ENCODE measurements at places on chromosomes 5 and 9.

DNA sequence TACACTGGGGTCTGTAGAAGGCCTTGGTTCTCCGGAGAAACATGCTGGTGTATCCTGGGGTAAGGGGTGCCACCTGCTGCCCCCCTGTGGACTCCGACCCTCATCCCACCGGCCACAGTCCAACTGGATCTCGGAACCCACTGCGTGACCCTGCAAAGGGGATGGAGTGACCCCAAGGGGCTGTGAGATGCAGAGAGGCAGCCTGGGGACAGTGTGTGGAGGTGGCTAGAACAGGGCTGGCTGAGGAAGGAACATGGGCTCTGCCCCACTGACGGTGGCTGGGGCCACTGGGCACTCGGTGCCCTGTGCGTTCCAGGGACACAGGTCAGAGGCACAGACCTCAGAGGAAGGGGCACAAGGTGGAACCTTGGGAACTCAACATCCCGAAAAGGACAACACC lies 2.3 kb downstream of the NACC2 start:
- DNase-seq = no peak

- no peak for DNase-seq
These were observed 12.1 kb upstream of the ISOC1 start for GRCh38 chr5:129082225-129083136.

GRCh38 chr5:60493372-60493771 lies 206.6 kb downstream of the DEPDC1B start:
- no peak for DNase-seq

DNA sequence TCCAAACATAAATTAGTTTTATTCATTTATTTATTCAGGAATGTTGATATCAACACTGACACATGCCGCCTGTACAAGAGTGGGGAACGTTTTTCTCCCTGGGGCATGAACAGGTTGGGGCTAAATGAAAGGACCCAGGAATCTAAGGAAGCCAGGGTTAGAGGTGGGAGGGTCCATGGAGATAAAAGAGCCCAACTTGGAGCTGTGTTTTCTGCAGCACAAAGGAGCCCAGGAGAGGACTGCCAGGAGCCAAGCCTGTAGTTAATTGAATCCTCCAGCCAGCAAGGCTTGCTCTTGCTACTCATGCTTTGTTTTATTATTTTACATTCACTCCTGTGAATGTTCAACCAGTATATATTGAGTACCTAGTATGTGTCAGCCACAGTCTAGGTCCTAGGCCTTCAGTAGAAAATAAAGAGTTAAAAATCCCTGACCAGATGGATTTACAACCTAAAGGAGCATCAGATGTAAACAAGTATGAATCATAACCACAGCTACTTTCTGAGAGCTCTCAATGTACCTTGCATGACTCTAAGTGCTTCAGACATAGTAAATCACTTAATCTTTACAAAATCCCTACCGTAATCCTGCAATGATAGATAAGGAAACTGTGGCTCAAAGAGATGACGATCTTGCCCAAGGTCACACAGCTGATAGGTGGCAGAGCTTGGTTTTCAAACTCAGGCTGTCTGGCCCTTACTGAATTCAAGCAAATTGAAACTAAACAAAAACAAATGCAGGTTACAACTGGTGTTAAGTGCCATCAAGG lies 69.8 kb downstream of the ASTN2 start:
- no peak for DNase-seq

DNA sequence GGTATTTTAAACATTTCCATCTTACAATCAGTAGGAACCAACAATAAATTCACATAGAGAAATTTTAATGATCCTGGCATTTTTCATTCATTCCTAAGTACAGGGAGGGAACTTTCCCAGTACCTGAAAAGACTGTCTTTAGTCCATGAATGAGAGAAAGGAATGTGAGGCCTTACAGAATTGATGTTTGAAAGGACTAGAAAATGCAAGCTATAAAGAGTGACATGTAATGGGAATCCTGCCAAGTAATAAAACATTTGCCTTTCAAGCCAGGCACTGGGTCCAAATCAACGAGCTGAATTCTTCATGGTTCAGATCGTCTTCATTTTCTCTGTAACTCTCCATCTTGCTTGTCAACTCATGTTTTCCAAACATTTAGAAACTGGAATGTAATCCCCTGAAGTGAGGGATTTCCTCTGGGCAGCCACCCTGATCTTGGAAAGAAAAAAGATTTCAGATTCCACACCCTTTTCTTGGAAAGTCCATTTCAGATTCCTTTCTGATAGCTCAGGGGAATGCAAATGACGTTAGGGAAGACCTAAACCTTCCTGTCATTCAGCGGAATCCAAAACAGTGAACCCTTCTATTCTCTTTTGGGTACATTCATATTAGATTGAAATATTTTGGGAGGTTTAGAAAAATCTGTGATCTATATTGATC lies 315.8 kb downstream of the SH3GL2 start:
- DNase-seq = no peak

- DNase-seq = no peak
These were observed 146.4 kb downstream of the GABRB2 start for GRCh38 chr5:161399996-161400562.

- no peak for DNase-seq
These were observed 42.3 kb downstream of the JADE2 start for GRCh38 chr5:134567641-134568336.

GRCh38 chr5:154470137-154470536 lies 7.9 kb downstream of the HAND1 start:
- no peak for DNase-seq

DNA sequence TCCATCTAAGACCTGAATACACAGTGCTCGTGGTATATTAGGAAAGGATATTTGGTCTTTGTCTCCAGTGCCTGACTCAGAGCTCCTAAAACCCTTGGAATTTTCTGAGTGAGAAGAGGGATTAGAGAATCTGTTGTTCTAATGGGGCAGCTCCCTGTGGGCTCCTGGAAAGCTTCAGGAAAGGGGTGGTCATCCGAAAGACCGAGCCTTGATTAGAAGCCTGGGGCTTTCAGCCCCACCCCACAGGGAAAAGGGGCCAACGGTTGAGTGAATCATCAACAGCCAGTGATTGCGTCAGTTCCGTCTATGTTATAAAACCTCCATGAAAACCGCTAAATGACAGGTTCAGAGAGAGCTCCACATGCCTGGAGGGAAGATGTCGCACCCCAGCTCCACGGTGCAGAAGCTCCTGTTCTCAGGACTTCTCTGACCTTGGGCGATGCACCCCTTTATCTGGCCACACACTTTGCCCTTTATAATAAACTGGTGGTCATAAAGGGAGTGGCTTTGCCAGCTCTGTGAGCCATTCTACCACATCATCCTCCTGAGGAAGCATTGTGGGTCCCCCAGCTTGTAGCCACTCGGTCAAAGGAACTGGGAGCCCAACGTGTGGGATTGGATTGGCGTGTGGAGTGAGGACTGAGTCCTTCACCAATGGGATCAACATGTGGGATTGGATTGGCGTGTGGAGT lies 71.0 kb upstream of the ICE1 start:
- no peak for DNase-seq

GRCh38 chr5:12335938-12336337 lies 431.7 kb upstream of the CTNND2 start:
- no peak for DNase-seq

DNA sequence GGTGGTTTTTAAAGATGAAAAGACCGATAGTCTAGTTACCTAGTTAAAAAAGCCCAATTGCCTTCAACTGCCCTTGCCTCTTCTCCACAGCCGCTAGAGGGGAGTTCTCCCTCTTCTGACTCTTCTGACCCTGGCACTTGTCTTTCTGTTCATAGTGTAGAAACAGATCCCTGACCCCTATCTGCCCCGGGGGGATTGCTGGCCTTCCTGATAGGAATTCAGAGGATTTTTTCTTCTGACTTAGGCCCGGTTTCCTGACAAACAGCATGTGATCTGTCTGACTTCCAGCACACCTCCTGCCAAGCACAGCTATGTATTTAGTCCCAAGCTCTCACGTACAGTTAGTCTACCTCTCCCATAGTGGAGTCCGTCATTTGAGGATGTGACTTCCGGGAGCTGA lies 5.0 kb upstream of the TMEM268 start:
- no peak for DNase-seq

- no peak for DNase-seq
These were observed 1249.5 kb upstream of the CDH18 start for GRCh38 chr5:21237461-21237860.

DNA sequence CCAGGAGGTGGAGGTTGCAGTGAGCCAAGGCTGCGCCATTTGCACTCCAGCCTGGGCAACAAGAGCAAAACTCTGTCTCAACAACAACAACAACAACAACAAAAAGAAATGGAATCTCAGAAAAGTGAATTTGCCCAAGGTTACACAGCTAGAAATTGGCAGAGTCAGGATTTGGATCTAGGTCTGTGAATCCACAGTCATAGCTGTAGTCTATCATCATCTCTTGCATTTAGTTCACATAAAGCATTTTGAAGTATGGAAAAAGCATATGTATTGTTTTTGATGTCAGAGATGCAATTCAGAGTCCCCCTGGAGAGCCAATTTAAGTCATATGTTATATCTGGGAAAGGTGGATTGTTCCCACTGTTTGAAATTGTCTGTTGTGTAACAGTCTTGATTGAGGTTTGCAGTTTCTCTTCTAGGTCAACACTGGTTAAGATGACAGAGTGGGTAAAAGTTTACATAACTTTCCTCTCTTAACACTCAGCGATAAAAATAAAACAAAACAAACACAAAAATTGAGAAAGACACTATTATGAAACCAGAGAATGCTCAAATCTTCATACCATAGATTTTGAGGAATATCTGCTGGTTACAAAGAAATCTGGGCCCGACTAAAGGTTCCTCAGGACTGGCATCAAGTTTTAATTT lies 21.5 kb upstream of the GPR21 start:
- no peak for DNase-seq

GRCh38 chr5:24059006-24059405 lies 551.6 kb downstream of the PRDM9 start:
- no peak for DNase-seq

DNA sequence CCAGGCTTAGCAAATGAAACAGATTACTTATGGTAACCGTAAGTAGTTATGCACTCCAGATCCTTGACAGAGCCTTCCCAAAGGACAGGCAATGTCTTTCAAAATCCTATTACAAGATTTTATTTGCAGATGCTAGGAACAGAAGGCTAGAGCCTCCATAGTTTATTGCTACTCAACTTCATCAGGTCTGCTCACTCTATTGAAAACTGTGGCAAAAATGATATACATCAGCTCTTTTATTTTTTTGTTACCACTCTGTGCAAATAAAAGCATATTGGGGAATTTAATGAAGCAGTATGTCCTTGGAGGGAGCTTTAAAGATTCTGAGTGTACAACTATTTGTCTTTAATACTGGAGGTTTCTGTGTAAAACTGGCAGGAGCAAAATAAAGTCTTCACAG lies 46.5 kb downstream of the SLC44A1 start:
- DNase-seq = no peak

GRCh38 chr9:121324316-121324715 lies 45.7 kb downstream of the STOM start:
- DNase-seq = no peak
